ENCODE measurements at places on chromosomes 5 and 9. TPM values are rescaled to one million over a fixed set of nuclear protein-coding genes. Genes with fewer than 3 reads are reported as not detected.

Gene CATSPER3
- 0.39 TPM for total RNA-seq

Gene MTAP
- total RNA-seq: 41.3 TPM

Gene ADAMTS13
- 9.5 TPM for total RNA-seq

Gene CARTPT
- not detected for total RNA-seq

Gene OR13F1
- total RNA-seq: not detected

Gene SHOC1
- not detected for total RNA-seq

Gene IFNB1
- total RNA-seq: not detected

Gene MCTP1
- total RNA-seq: 1.4 TPM

Gene CREB3
- 56.7 TPM for total RNA-seq

Gene EMB
- total RNA-seq: 11.5 TPM

Gene FOXD4L6
- total RNA-seq: not detected

Gene PHF2
- 30.1 TPM for total RNA-seq

Gene NTNG2
- 4.8 TPM for total RNA-seq

Gene ANKRD31
- total RNA-seq: 0.10 TPM

Gene MEIKIN
- not detected for total RNA-seq

Gene C9orf153
- total RNA-seq: not detected

Gene COMMD10
- total RNA-seq: 18.0 TPM

Gene PRR16
- 10.7 TPM for total RNA-seq

Gene PCDHGA8
- total RNA-seq: 0.51 TPM

Gene PGM5
- total RNA-seq: not detected

Gene TPD52L3
- total RNA-seq: not detected

Gene MRPL50
- 7.2 TPM for total RNA-seq

Gene TCF7
- total RNA-seq: 1.2 TPM

Gene LCNL1
- 5.8 TPM for total RNA-seq

Gene KIF24
- 0.90 TPM for total RNA-seq

Gene ATP6V1G1
- 135 TPM for total RNA-seq

Gene DPM2
- 27.8 TPM for total RNA-seq

Gene JADE2
- total RNA-seq: 16.8 TPM

Gene ST8SIA4
- total RNA-seq: 0.42 TPM

Gene JAKMIP2
- total RNA-seq: 13.2 TPM

Gene SLC36A2
- total RNA-seq: not detected

Gene PAEP
- not detected for total RNA-seq

Gene PIP5K1B
- total RNA-seq: not detected

Gene XRCC4
- 5.5 TPM for total RNA-seq

Gene PKD2L2
- not detected for total RNA-seq

Gene SH3PXD2B
- 48.9 TPM for total RNA-seq

Gene RFX3
- 4.0 TPM for total RNA-seq

Gene APBA1
- 12.3 TPM for total RNA-seq

Gene RUSC2
- total RNA-seq: 107 TPM

Gene PTGES
- 3.3 TPM for total RNA-seq

Gene MSH3
- 16.1 TPM for total RNA-seq

Gene SPINK6
- total RNA-seq: not detected

Gene PCDHA11
- total RNA-seq: 6.0 TPM

Gene CDKN2B
- 247 TPM for total RNA-seq

Data from chondrocyte (in vitro differentiated cells).